ENCODE measurements at places on chromosomes 2 and 18.

DNA sequence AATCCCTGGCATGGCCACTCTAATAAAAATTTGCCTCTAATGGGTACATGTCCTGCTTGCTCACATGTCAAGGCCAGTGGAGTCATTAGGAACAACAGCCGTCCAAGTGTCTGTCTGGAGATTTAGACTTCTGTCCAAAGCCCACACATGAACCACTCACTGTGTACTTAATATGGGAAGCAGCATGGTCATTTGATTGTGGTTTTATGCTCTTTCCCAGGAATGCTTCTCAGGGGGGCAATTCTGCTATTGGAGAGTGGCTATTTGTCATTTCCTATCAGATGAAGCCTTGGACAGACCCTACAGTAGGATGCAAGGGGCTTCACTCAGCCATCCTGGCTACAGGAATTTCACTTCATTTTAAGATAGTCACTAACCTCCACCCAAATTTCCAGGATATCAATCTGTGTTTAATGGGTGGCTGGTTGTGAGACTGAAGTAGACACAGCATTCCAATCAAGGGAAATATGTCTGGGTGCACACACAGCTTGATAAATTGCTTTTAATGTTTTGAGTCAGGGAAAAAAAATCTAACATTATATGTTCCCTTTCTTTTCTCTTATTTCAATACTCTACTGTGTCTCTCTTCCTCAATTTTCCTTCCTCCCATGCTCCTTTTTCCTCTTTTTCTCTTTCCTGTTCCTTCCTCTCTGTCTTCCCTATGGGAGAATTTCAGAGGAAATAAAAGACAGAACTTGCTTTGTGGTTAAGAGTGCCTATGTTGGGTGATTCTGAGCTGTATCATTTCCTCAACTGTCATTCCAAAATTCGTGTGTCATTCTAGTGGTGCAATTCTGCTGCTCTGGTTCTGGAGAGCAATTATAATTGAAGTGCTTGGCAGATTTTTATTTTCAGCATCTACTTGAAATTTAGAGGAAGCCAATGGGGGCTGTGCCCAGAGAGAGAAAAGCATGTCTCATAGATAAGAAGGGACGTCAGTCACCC is 320.1 kb downstream of the OSR1 start:
- no peak for DNase-seq

DNA sequence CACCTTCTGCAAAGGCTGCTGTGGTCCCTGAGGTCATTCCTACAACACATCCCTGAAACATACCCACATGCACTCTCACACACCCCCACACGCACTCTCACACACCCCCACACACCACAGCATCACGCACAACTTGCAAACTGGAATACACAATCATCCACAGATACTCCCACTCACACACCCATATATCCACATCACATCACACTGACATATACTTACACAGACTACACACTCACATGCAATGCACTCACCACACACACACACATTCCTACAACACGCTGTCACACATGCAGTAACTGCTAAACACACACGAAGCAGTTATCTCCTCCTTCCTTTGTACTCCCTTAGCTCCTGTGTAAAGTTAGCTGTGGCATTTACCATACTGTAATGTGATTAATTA is 57.1 kb upstream of the PKDCC start:
- DNase-seq = no peak

GRCh38 chr2:287911-288757 is at the start of gene ALKAL2:
Gene ALKAL2 (minus strand): TSS chr2:288091. CDS start chr2:287835, 256 bp downstream.
- no peak for DNase-seq

GRCh38 chr2:190763901-190764514 is 115.1 kb downstream of the NAB1 start:
- DNase-seq = no peak

DNA sequence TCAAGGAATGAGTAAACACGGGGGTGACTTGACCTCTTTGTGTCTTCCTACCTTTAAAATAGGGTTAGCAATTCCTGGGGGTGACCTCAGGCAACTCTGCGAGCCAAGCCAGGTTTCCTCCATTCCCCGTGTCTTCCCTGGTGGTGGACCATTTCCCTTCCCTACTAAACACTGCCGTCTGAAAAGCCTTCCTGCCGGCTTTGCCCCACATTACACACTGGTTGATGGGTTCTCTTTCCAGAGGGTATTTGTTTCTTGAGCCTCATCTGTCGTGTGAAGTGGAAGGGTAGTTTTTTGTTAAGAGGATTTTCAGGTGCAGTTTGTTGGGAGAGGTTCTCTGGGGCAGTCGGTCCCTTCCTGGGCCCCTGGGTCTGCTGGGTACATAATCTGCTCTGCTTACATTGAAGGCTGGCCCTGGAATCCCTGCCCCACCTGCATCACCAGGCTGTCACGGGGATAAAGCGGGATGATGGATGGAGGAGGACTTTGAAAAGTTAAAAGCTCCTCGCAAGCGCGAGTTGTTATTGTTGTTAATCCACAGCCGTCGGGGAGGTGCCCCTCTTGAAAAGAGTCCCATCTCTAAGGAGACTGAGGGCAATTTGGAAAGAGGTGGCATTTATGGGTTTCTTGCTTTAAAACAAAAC is 175.4 kb upstream of the SPRED2 start:
- no peak for DNase-seq

- no peak for DNase-seq
Observed at GRCh38 chr18:2301316-2301715, 270.0 kb downstream of the METTL4 start.

- DNase-seq = no peak
Observed at GRCh38 chr2:27754831-27755230, 16.7 kb upstream of the MRPL33 start.

DNA sequence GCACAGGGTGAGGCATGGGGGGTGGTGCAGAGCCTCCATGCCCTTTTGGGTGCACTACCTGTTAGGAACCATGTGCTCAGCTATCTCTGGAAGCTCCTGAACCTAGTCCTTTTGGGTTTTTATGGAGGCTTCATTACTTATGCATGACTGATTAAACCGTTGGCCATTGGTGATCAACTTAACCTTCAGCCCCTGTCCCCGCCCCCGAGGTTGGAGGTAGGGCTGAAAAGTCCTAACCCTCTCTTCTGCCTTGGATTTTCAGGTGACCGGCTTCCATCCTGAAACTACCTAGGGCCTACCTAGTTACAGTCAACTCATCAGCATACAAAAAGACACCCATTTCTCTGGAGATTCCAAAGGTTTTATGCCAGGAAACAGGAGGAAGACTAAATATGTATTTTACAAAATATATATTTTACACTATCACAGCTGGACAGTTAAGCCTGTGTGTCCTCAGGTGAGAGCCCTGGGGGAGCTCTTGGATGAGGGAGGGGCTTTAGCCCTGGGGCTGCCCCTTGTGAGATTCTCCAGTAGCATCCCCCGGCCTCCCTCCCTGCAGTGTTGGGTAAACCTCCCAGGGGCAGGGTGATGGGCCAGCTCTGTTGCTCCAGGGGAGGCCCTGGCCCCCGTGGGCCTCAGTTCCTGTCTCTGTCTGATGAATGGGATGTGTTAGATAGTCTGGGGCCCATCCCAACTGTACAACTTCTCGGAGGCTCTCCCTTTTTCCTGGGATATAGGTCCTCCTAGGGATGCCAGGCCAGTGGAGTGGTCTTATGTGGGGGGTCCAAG is 24.1 kb downstream of the GLI2 start:
- no peak for DNase-seq

- DNase-seq = no peak
Observed at GRCh38 chr2:238949710-238950345, 101.9 kb downstream of the TWIST2 start.

DNA sequence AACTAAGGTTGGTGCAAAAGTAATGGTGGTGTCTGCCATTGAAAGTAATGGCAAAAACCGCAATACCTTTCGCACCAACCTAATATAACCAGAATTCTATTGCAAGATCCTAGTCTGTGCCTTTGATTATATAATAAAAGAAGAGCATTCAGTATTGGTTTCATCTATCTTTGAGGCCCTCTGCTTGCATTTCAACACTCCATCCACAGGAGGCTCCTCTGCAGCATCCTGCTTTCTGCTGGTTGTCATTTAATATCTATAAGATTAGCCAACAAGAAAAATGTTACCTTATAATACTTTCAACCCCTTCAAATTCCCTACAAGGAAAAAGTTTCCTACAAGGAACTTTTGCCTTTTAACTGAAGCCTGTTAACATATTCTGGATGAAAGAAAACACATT is 139.2 kb downstream of the CDCA7 start:
- DNase-seq = no peak

- DNase-seq = no peak
Observed at GRCh38 chr18:31207391-31207790, 44.7 kb upstream of the DSC1 start.

DNA sequence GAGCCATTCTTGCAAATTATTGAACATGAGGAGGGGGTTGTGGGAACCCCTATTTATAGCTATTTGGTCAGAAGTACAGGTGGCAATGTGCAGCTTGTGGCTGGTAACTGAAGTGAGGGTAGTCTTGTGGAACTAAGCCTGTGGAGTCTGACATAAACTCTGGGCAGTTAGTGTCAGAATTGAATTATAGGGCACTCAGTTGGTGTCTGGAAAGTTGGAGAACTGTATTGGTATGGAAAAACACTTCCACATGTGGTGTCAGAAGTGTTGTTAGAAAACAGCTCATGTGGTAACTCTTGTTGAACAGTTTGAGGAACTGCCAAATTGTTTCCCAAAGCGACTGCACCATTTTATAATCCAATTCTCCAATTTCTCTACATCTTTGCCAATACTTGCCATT is 7.5 kb downstream of the RALBP1 start:
- DNase-seq = peak; percentile 28

GRCh38 chr18:43236921-43237320 is 40.4 kb downstream of the SYT4 start:
- no peak for DNase-seq

DNA sequence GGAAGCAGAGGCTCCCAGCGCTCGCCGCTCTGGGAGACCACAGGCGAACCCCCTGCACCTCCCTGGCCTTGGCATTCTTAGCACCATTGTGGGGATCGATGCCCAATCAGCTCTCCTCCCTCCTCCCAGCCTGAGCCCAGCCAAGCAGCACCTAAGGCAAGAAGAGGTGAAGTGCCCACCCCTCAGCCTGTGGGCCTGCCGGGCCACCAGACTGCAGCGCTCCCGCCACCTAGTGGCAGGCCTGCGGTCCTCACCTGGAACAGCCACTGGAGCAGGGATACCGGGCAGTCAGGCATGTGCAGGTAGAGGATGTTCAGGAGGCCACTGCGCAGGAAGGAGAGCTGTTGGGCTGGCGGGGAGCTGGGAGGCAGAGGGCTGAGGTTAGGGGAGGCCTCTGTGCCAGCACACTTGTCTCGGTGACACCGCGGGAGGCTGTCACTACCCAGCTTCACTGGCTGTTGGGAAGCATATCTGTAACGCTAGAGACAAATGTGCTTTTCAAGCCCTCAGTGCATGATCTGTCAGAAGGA is 35.2 kb downstream of the FAM178B start:
- peak; percentile 37 for DNase-seq

DNA sequence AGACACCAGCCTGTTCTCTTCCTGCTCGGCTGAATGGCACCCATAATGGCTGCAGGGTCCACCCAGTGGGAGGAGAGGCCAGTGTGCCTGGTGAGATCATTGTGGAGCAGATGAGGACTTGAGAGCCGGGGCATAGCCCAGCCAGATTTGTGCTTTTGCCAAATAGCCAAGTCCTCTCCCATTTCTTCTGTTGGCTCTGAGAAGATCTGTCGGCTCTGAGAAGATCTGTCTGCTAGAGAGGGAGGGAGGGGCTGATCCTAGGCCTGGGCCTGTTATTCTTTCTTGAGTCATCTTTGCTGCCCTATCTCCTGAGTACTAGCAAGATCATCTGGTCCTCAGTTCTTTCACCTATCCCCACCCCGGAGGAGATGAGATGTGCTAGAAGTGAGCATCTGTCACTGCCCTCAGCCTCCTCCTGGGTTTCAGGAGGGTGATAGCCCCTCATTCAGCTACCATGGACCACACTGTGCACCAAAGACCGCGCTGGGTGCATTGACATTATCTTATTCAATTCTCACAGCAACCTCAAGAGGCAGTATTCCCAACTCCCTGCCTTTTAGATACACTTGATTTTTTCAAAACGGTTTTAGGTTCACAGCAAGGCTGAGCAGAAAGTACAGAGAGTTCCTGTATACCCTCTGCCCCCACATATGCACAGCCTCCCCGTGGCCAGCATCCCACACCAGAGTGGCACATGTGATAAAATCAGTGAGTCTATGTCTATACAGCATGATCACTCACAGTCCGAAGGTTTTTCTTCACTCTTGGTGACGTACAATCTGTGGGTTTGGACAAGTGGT is 98.6 kb downstream of the CAPN13 start:
- peak; percentile 2 for DNase-seq

GRCh38 chr18:5995626-5996025 is 100.3 kb upstream of the TMEM200C start:
- no peak for DNase-seq

- no peak for DNase-seq
Observed at GRCh38 chr2:170651624-170652325, 63.4 kb upstream of the SP5 start.

- no peak for DNase-seq
Observed at GRCh38 chr2:106127282-106127771, 66.8 kb downstream of the UXS1 start.

- DNase-seq = no peak
Observed at GRCh38 chr2:178718988-178719387, 88.2 kb downstream of the TTN start.

- DNase-seq = no peak
Observed at GRCh38 chr2:42167458-42167857, 1.7 kb upstream of the EML4 start.

DNA sequence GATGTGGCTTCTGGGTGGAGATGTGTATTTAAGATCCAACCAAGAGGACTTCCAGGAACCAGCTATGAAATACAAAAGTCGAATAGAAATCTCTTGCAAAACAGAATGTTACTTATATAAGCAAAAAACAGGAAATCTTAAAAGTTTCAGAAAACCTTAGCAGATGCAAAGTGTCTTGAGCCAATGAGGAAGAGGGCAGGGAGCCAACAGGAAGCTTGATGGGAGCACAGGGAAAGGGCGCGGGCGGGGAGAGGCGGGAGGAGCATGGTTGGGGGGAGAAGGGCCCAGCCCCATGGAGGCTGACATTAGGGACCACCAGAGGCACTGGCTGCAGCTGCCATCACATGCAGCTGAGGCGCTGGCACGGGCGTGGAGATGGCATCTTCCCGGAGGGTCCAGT is 203.3 kb downstream of the SNTG2 start:
- DNase-seq = no peak

GRCh38 chr2:128155970-128156369 is 65.0 kb downstream of the UGGT1 start:
- no peak for DNase-seq

GRCh38 chr18:2395427-2396161 is 175.7 kb downstream of the METTL4 start:
- no peak for DNase-seq

DNA sequence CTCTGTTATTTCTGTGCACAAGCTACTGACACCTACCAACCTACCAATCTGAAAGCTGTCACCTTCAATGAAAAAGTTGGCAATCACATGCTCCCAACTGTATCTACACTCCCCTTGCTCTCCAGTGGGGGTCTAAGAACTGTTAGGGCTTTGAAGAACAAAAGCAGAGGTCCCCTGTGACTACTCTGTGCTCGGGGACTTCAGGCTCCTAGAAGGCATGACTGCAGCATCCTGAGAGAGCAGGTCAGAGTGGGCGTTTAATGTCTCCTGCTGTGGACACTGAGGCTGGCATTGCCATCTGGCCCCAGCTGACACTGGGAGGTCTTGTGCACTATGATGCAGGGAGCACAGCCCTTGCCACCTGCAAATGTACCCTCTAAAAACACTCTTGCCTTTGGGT is 93.3 kb downstream of the ACTR2 start:
- no peak for DNase-seq

All from AML-193 (cell line).